Uterus (tissue), 4 donors: ENCODE measurements at places on chromosomes 1 and 21. TPM values are rescaled to one million over a fixed set of nuclear protein-coding genes. Genes with fewer than 3 reads are reported as not detected.
A peak's percentile ranks its signal among the peaks of the same experiment; 100 is the strongest.

DNA sequence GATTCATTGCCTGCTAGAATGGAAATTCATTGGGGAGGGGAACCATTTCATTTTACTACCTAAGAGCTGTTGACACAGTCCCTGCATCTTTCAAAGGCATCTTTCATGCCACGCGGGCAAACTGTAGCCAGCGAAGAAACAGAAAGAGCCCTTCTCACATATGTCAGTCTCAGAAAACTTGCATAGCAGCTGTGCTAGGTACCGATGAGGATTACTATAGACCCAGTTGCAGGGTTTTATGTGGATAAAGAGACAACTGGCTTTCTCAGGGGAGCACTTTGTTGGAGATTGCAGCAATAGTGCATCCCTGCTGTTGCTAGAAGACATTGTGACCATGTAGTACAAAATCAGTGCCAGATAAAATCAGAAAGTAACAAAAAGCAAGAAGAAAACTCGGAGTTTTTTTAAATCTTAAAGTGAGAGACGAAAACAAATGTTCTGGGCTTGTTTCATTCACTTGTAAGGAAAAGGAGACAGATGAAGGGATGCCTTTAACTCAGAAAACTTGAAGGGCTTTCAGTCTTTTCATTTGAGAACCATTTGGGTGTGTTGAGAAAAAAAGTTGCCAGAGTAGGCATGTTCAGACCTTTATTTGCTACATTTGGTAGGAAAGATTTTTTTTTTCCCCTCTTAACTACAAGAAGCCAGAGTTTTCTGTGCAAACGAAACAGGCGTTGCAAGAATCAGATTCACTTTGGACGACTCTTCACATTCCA, 804.1 kb downstream of the USP25 start:
- H3K4me3 ChIP-seq = peak overlapping the region; percentile 21
- peak overlapping the region; percentile 88 for H3K27ac ChIP-seq
- H3K36me3 ChIP-seq = no peaks in the 10 kb centered on the region
- no peaks in the 10 kb centered on the region for H3K27me3 ChIP-seq

DNA sequence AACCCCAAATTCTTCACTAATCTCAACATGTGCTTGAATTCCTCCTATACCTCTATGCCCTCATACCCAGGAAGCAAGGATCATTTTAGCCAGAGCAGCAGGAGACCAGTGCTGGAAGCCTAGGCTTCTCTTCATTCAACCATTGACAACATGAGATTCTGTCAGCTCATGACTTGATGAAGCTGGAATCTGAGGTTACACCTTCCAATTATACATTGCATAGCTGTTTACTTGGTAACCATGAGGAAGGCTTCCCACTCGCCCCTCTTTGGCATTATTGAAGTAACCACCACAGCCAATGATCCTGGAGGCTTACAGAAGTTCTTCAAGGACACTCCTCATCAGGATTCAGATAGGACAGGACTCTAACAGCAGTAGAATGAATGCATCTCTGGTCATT, 160.3 kb downstream of the TPR start:
- H3K27ac ChIP-seq = no peak overlapping the region
- no peaks in the 10 kb centered on the region for H3K4me1 ChIP-seq
- no peaks in the 10 kb centered on the region for H3K27me3 ChIP-seq
- H3K36me3 ChIP-seq = no peaks in the 10 kb centered on the region
- no peak for DNase-seq

GRCh38 chr1:179917601-179918429, 35.7 kb downstream of the TOR1AIP1 start:
- no peaks in the 10 kb centered on the region for H3K27me3 ChIP-seq
- DNase-seq = no peak
- H3K27ac ChIP-seq = no peak overlapping the region
- H3K36me3 ChIP-seq = no peaks in the 10 kb centered on the region

DNA sequence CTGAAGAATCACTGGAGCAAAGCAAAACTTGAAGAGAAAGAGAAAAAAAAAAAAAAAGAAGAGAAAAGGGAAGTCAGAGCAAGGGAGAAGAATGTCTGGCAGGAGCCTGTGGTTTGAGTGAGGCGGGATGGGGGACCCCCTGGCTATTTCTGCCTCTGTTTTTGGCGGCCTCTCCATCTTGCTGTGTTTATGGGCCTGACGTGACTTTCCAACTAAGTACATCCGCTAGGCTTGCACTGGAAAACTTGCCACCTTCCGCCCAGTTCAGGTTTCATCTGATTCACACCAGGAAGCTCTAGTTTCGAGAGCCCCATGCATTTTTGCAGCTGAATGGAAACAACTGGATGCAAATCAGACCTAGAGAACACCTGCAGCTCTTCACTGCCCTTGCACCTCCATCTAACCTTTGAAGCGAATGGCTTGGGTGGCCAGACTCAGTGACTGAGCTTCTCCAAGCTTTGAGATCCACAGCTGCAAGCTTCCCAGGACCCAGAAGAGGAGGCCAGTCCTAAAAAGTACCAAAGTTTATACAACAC, 28.0 kb downstream of the TBX15 start:
- no peaks in the 10 kb centered on the region for H3K27me3 ChIP-seq
- H3K4me3 ChIP-seq = no peak overlapping the region
- H3K36me3 ChIP-seq = no peaks in the 10 kb centered on the region
- H3K27ac ChIP-seq = no peak overlapping the region
- H3K4me1 ChIP-seq = no peaks in the 10 kb centered on the region

GRCh38 chr1:2803931-2804627, 2.6 kb upstream of the TTC34 start:
- H3K36me3 ChIP-seq = no peaks in the 10 kb centered on the region
- no peak overlapping the region for H3K4me3 ChIP-seq
- H3K27me3 ChIP-seq = no peaks in the 10 kb centered on the region
- H3K27ac ChIP-seq = no peak overlapping the region
- DNase-seq = no peak

DNA sequence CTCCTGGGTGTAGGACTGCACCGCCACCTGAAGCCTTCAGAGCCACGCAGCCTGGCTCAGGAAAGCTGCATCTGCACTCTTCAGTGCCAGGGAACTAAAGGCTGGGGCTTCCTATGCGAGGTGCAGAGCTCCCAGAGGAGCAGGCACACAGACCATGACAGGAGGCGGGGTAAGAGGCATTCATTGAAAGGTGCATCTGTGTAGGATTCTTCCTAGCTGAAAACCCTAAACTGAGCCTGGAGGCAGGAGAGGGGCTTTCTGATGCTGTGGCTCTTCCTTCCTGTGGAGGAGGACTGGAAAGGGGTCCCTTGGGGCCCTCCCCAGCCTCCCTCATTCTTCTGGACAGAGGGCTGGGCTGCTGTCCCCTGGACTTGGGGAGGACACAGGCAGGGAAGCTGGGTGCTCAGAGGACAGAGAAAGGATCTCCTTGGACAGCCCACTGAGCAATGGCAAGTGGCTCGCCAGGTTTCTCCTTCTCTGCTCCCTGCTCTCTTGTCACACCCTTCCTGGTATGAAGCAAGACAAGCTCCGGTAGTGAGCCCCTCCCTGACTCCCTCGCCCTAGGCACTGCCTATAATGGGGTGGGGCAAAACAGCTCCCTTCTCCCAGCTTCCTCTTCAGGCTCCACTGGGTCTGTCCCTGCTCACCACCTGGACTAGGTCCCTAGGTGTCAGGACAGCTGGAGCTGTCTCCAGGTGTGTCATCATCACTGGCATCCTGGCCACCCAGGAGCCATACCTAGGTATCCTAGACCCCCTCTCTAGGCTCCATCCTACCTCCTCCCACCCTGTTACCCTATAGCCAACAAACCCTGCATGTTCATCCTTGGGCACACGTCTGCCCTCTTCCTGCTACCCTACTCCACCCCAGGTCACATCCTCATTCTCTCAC, 20.0 kb downstream of the S100A6 start:
- H3K4me3 ChIP-seq = no peak overlapping the region
- no peaks in the 10 kb centered on the region for H3K4me1 ChIP-seq
- no peaks in the 10 kb centered on the region for H3K36me3 ChIP-seq
- H3K27me3 ChIP-seq = no peaks in the 10 kb centered on the region

DNA sequence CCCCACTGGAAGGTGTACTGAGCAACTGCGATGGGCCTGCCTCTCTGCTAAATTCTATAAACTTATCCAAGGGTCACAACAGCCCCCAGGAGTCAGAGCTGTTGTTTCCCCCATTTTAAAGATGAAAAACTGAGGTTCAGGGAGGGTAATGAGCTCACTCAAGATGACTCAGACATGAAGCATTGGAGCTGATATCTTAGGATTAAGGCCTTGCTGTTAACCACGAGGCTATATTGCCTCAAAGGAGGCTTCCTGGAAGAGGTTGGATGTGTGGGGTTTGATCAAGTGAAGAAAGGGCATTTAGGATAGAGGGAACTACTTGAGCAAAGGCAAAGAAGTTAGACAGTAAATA, 6.7 kb downstream of the LDLRAP1 start:
- no peak for DNase-seq
- no peaks in the 10 kb centered on the region for H3K36me3 ChIP-seq
- H3K27me3 ChIP-seq = no peaks in the 10 kb centered on the region
- peak overlapping the region; percentile 34 for H3K27ac ChIP-seq
- peaks cover 8% of the 10 kb centered on the region for H3K4me1 ChIP-seq
- H3K4me3 ChIP-seq = no peak overlapping the region

OR2L5 gene
- not detected for total RNA-seq

CD52 gene
- total RNA-seq = not detected
